ENCODE measurements at places on chromosomes 3 and 15.

DNA sequence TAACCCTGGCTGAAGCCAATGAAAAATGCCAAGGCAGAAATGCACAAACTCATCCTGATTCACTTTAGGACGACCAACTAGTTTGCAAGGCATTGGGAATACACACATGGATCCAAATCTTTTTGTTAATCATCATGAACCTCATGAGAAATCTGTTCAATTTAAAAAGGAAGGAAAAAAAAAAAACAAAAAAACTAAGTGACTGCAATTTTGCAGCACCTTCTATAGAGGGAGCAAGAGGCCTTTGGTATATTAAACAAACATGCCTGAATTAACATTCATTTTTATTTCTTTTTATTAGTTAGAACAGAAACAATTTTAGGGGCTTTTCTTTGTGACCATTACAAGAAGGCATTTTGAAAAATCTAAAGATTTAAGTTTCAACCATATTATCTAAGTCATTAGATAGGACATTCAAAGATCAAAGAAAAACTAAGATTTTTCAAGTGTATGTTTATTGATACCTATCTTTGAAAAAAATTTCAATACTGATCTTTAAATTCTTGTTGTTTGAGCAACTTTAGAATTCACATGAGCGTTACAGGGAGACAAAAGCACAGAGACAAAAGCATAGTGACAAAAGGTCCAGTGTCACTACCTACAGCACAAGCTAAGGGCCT lies 182.4 kb downstream of the CBLB start:
- DNase-seq = no peak

DNA sequence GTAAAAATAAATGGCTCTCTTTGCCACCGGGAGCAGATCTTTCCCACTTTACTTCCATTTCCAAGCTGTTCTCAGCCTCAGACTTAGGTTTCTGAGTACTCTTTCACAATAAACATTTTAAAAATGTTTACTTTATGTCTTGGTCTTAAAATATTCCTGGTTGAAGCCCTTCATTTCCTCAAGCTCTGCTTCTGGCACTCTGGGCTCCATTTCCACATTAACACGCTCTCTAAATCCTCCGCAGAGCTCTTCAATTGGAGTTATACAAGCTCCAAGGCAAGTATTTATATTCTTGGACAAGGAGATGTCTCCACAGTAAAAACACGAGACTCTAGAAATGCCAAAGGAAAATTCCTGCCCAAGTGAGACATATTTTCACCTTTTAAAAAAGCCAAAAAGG lies 169.3 kb downstream of the GREM1 start:
- no peak for DNase-seq

GRCh38 chr3:12643010-12643380 lies 20.9 kb downstream of the RAF1 start:
- no peak for DNase-seq

DNA sequence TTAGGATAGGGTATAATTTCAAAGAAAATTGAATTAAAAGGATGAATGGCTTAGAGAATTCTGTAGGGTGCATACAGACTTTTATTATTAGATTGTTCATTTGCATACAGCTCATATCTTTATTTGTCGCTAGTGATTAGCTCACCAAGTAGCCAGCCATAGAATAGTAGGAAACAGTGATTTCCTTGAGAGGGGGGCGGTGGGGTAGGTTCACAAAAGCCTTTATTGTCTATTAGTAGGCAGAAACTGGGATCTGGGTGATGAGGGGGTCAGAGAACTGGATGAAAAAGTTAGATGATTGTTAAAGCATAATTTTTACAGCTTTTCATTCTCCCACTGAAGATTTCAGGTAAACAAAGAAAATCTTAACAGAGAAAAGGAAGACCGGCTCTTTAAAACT lies 77.6 kb upstream of the RAP2B start:
- no peak for DNase-seq

- no peak for DNase-seq
These were observed 113.9 kb downstream of the TFDP2 start for GRCh38 chr3:142035308-142035922.

DNA sequence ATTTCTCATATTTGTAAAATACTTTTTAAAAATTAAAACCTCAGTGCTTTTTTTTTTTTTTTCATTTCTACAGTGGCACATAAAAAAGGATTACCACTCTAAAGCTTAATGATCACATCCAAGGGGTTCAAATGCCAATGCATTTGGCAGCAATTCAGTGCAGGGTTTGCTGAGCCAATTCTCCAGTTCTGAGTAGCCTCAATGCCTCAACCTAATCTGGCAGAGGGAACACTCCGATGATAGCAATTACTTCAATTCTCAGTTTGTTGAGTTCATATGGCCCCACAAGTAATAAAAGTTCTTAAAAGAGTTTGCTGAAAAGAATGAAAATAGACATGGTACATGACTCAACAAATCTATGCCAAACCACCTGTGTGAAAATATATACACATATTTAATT lies 79.3 kb upstream of the RBMS3 start:
- no peak for DNase-seq

DNA sequence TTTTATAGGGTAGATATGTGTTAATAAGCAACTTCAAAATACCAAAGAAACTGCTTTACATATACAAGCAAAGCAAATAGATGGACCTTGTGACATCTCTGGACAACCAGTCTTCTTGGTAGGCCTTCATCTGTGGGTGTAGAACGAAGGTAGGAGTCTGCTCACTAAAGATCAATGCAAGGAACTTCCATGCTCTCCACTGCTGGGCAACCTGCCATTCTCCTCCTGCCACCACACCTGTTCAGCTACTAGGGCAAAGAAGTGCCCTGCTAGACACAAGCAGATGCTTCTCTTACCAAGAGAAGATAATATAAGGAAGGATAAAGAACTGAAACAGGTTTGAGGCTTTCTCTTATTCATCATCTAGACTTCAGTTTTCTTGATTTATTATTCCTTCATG lies 12.6 kb downstream of the PPARG start:
- DNase-seq = no peak

DNA sequence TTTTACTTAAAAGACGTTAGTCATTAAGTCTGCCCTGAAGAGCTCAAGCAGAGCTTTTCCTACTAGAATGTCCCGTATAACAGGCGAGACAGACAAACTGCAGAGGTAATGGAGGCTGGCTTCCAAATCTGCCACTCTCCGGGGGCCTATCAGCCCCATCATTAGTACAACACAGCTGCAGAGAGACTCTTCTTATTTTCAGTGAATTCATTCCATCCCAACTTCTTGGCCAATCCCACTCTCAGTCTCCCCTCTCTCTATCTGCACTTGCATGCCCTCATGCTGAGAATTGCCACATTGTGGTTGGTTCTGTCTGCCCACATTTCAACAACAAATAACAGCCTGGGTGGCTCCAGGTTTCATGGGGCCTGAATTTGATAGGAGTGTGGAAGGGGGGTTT lies 412.7 kb downstream of the ERC2 start:
- no peak for DNase-seq

- DNase-seq = peak; percentile 49
These were observed 30.7 kb downstream of the SEMA7A start for GRCh38 chr15:74402873-74403587.

- DNase-seq = no peak
These were observed 236.5 kb downstream of the WDR72 start for GRCh38 chr15:53522991-53523390.

- DNase-seq = no peak
These were observed 793.5 kb downstream of the ROBO1 start for GRCh38 chr3:78974181-78974790.

DNA sequence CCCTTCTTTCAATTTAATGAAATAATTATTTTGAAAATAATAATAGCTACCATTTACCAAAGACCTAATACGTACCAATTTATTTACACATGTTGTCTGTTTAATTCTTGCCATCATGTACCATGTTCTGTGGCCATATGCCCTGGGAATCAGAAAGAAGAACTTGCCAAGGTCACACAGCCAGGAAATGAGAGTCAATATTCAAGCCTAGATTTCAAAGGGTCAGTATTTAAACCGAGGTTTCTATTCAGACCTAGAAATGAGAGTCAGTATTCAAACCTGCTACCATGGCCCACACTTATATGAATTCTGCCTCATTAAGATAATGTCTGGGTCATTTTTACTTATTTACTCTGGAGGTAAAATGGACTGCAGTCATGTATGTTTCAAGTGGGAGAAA lies 103.6 kb upstream of the TBL1XR1 start:
- DNase-seq = no peak

- no peak for DNase-seq
These were observed 507 bp upstream of the GOLIM4 start for GRCh38 chr3:168096210-168096652.

- DNase-seq = no peak
These were observed 173.1 kb downstream of the NECTIN3 start for GRCh38 chr3:111244760-111245159.

- no peak for DNase-seq
These were observed 184.8 kb downstream of the LSAMP start for GRCh38 chr3:116260491-116260890.

DNA sequence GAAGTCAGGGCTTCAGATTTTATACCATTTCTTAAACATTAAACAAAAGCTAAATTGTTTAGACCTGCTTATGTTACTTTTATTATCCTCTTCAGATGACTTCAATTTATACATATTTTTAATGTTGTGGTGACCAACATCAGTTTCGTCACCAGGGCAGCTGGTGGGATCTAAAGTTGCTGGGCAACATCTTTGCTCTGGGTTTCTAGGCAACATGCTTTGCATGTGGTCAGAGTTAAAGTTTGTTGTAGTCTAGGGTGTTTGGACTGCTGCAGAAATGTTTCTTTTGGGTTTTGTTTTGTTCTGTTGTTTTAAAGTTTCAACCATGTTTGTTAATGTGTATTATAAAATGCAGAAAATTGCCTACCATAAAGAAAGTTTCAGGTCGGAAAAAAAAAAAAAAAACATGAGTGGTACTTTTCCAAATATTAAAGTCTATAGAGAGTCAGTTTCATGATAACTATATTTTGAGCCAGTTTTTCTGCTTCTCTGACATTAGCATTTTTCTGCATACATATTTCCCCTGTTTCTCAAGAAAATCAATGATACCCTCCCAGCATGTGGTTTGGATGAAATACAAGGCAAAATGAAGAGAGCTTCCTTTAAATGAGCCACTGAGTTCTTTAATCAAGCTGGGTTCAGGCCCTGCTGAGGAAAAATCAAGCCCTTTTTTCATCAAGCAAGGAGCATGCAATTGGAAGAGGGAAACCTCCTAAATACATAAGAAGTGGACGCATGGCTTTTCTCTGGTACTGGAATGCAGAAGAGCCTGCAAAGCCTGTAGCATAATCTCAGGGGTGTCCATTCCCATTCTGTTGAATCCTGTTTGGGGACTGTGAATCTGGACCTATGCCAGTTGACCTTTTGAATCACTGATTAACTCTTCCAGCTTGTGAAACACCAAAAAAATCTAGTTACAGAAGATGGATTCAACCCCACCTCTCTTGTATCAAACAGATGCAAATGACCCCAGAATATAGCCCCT lies 35.0 kb upstream of the VGLL3 start:
- DNase-seq = no peak

DNA sequence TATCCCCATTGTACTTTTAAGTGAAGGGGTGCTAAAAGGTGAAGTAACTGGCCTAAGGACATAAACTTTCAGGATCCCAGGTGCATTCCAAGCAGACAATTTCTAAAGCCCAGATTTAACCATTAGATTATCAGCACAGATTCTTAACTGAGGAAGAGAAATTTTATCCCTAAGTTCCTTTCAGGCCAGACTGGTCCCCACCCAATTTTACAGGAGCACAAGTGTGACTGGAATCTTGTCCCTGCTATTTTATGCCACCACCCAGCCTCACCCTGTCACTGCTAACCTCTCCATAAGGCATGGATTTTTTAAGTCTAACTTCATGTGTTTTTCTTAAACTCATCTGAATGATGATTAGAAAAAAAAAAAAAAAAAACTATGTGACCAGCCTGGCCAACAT lies 37.1 kb upstream of the ATP1B3 start:
- no peak for DNase-seq

- DNase-seq = no peak
These were observed 16.2 kb downstream of the IGDCC4 start for GRCh38 chr15:65406424-65407000.

GRCh38 chr15:56538901-56539545 lies 74.1 kb upstream of the MNS1 start:
- DNase-seq = no peak

DNA sequence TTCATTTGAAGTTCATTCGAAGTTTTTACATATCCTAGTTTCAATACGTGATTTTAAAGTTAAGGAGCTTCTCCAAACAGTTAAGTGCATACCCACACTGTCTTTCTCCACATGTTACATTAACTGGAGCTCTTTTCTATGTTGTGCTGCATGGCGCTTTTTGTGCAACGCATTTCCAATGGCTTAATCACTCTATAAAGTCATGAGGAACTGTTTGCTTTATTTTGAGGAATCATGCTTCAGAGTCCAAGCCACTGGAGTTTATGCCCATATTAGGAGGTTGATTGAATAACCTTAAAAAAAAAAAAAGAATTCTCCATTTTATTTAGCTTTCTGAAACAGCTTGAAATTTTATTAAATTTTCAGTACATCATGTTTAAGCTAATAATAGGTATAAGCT lies 109.4 kb upstream of the MBNL1 start:
- DNase-seq = no peak

DNA sequence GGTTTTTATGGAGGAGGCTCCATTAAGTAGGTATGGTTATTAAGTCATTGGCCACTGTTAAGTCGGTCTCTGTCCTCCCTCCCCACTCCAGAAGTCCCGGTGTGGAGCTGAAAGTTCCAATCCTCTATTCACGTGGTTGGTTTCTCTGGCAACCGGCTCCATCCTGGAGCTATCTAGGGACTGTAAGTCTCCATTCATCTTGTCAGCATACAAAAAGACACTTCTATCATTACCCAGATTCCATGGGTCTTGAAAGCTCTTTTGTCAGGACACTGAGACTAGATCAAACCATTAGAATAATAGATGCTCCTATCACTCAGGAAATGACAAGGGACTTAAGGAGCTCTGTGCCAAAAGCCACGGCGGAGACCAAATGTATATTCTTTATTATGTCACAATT lies 110.3 kb downstream of the PIK3CB start:
- no peak for DNase-seq

GRCh38 chr3:73653877-73654276 lies 29.1 kb upstream of the PDZRN3 start:
- no peak for DNase-seq

DNA sequence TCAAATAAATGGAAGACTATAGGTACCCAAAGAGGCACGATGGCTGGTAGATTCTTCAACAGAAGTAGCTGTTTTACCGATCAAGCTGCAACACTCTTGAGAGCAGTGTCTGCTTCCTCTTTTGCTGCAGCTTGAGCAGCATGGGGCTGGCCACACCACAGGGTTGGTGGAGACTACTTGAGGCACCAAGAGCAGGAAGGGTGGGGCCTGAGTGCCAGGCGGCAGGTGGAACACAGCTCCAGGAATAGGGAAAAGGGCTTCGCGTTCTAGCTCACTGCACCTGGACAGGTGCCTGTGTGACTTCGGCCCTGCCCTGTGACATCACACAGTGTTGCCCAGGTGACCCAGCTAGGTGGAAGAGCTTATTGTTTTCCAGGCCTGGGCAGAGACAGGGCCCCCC lies at the start of gene CCDC33:
CCDC33 (plus strand) TSS at position 365 of the 400 bp plus-strand sequence. CDS start 394 bp downstream, outside the sequence.
- DNase-seq = no peak

GRCh38 chr15:72197460-72198355 lies at the start of gene GRAMD2A:
Gene GRAMD2A (minus strand): TSS chr15:72197787.
- no peak for DNase-seq

GRCh38 chr3:174333640-174334039 lies 525.5 kb upstream of the NAALADL2 start:
- no peak for DNase-seq

GRCh38 chr3:110063178-110063577 lies 725.8 kb upstream of the DPPA4 start:
- no peak for DNase-seq
